ENCODE measurements at places on chromosomes 12 and 14.

GRCh38 chr12:39393890-39394289, 49.0 kb downstream of the KIF21A start:
- DNase-seq: peak; percentile 61

DNA sequence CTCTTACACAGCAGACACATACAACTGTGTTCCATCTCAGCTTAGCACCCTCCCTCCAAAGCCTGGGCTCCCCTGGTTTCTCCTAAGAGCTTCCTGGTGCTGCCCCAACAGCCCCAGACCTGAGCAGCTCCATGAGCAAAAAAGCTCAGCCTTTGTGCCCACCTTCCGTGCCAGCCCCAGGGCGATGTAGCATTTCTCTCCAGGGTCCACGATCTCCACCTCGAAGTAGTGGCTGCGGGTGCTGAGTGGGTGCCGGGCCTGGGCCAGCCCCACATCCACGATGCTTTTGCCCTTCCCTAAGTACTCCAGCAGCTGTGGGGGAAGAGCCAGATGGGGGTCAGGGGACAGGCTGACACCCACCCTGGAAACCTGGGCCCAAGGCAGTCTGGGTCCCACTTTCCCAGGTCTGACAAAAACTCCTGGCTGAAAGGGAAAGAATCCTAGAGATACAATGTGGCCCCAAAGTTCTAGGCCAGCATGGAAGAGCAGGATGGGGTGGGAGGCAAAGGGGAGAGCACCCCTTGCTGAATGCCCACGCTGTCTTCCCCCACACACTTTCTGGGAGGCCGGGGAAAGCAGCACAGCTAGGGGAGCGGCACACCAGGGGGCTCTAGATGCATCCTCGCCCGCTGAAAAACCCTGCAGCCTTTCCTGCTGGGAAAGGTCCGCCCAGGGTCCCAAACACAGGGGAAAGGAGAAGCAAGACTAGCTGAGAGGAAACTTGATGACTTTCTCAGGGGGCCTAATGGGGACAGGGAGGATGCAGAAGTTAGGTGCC, 11.0 kb downstream of the SPRYD3 start:
- no peak for DNase-seq

DNA sequence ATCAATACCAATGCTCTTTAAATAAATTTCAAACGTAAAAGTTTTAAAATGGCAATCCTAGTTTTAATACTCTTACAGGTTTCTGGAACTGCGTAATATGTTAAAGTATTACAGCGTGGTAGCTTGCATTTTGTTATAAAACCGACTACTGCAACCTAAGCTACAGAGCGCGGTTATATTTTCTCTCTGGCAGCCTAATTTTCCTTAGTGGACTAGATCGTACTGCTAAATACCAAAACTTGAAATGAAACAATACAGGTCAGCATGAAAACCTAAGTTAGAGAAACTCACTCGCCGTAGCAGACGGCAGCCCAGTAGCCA, 1.2 kb downstream of the CCDC92 start:
- no peak for DNase-seq

- DNase-seq: no peak
Observed at GRCh38 chr14:30751646-30752416, 122.5 kb upstream of the COCH start.

DNA sequence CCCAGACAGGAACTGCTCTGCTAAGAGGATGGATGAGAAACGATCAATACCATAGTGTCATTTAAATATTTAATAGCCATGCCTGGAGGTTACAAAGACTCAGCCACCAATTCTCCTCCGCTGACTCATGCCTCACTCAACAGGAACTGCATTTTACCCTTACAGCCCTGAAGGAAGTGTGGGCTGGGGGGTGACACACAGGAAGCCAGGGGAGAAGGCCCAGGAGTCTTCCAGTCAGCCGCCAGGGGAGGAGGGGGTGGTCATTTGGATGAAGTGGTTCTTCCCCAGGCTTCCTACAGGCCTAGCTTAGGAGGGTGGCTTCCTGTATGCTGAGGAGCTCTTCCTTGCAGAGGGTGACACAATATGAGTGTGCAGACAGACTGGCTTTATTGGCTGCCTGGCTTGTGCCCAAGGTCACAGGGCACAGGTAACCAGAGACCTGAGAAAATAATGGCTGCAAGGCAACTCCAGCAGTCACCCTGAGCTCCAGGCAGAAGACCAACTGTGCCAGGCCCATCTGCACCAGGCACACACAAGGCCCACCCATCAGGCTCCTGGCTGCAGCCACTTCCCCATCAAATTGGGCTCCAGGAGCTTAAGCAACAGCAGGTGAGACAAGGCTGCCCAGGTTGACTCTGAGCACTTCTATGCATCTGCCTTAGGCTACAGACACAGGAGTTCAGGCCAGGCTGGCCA, 30.6 kb upstream of the RPLP0 start:
- DNase-seq: peak; percentile 86

DNA sequence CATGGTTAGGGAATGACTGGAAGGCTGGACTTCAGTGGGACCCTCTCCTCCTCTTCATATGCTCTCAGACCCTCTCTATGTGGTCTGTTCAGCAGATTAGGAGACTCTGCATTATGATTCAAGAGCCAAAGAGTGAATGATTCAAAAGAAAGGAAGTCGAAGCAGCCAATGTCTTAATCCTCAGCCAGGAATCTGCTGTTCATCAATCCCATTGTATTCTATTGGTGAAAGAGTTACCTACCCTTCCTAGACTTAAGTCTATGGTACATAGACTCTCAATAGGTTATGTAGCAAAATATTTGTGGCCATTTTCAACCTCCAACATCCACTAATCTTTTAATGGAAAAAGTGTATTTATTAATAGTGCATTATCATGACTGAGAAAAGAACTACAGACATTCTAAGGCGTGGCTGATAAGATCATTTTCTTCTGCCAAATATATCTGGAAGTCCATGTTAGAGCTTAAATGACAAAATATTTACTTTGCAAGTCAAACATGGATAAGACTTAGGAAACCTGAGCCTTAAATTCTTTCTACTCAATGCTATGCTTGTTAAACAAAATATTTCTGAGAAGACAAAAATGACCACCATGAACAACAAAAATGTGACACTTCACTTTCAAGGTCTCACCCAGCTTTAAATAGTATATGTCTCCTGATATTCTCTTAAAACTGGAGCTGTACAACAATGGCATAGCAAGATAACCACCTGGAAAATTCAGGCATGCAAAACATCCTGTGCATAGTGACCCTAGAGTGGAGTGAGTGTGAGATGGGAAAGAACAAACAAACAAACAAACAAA, 1100.6 kb downstream of the GALC start:
- DNase-seq: no peak

- no peak for DNase-seq
Observed at GRCh38 chr12:58301038-58301729, 359.8 kb downstream of the ATP23 start.

DNA sequence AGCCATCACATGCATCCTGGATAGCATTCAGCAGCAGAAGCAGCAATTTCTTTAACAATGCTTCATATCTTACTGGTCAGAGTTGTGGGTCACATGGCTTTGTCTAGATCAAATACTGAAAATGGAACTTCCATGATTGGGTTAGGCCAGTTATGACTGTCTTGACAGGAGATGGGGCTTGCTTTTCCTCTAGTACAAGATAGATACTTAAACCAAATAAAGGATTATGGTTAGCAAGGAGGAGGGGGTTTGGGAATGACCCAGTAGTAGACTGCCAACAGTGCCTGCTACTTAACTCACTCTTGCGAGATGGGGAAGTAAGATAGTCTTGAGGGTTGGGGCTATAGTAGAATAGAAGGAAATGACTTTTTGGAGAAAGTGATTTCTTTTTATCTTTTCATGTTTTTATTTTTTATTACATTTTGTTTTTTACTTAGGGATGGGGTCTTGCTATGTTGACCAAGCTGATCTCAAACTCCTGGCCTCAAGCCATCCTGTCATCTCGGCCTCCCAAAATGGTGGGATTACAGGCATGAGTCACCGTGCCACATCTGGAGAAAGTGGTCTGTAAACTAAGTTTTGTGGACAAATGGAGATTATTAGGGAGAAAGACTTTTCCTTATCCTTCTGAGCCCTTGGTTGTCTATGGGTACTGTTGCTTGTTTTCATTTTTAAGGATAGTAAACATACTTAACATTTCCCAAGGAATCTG, 37.6 kb downstream of the WNK1 start:
- no peak for DNase-seq

DNA sequence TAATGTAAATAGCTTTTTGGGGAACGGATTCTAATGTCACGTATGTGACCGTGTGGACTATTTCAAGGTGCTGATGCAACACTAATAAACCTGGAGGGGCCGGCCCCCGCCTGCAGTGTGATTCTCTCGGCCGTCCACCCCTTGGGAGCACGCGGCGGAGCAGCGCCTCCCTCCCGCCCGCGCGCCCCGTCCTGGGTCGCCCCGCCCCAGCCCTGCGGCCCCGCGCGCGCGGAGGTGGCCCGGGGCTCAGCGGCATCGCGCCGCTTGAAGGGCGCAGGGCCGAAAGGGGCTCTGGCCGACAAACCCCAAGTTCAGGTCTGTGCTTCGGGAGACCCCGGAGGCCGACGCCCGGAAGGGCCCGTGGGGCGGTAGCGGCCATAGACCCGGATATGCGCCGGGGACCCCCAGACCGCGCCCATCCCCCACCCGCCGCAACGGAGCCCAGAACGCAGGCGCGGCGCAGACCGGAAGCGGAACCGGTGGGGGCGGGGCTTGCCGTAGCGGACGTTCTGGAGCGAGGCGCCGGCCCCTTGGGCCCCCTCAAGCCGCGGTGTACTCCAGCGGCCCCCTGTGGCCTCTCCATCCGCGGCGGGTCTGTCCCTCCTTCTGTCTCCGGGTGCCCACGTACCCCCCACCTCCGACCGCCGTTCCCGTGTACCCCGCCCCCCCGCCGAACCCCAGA, at the start of gene TEX22:
Gene TEX22 (plus strand): TSS at position 495 of the 682 bp plus-strand sequence. CDS start 803 bp downstream, outside the sequence.
- DNase-seq: no peak

DNA sequence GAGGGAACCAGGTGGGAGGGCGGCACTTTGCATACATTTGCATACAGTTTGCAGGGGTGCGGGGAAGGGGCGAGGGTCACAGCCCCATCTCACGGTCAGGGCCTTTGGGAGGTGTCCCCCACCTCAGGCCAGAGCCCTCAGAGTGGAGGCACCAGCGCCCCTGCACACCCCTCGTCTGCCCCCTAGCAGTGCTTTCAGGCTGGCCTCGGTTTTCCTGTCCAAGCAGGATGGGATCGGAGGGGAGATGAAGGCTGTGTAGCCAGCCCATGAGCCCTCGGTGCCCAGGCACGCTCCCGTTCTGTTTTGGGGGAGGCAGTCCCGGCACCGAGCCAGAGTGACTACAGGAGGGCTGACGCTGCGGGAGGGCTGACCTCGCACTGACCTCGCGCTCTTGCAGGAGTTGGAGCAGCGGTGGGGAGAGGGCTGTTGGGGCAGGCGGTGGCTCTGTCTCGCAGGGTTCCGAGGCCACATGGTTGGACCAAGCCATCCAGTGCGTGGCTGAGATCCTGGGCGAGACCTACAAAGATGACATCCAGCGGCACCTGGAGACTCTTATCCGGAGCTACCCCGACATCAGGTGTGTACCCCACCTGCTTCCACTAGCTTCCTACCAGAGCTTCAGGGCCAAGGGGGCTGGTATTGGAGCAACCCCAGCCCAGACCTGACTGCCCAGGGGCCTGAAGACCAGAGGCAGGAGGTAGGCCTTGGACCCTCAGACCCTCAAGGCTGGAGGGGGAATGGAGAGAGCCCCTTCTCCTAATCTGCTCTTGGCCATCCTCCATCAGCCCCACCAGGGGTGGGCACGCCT, 13.6 kb downstream of the EXOC3L4 start:
- DNase-seq: no peak

GRCh38 chr12:124233846-124234640, 60.9 kb upstream of the RFLNA start:
- no peak for DNase-seq

DNA sequence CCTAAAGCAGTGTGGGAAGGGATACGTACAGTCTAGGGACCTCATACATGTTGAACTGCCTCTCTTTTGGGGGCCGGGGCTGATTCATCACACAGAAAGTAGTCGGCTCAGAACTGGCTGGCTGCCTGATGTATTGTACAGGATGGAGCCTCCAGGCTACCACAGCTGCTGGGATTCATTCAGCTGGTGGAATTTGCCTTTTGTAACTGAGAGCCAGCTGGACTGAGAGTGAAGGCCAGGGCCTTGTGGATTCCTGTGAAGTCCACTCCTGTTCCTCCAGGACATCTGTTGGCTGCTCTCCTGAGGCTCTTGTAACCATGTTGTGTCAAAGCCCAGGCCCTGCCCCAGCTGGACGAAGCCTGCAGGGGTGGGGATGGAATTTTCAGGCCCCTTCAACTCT, 116.3 kb upstream of the PRICKLE1 start:
- no peak for DNase-seq

- DNase-seq: no peak
Observed at GRCh38 chr12:131872154-131873051, 22.0 kb upstream of the ULK1 start.

DNA sequence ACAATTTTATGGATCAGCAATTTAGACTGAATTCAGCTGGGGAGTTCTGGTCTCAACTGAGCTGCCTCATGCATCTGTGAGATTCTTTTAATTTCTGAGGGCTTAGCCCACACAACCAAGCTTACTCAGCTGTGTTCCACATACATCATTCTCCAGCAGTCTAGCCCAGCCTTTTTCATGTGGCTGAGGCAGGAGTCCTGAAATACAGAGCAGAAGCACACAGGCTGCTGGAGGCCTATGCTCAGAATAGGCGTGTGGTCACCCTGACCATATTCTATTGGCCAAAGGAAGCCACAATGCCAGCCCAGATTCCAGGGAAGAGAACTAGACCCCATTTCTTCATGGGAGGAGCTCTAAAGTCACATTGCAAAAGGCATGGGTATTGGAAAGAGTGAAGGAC, 72.3 kb upstream of the DHRS4 start:
- no peak for DNase-seq

- no peak for DNase-seq
Observed at GRCh38 chr12:30792648-30793499, 38.1 kb upstream of the CAPRIN2 start.

DNA sequence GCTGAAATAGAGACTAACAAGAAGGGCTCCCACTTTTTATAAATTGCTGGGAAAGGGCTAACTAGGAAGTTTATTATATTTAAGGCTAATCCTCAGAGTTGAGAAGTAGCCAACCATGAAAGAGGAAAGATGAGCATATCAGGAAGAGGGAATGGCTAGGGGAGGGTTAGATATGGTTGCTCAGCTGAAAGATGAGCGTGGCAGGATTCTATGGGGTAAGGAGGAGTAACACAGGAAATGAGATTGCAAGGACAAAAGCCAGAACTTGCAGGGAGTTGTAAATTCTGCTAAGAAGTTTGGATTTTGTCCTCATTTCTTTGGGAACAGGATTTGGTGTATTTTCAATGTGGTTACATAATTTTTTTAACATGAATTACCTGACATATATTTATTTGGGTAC, 127.4 kb upstream of the ATP2B1 start:
- no peak for DNase-seq
